Peyer's patch (tissue), 4 donors: ENCODE measurements at places on chromosomes 13 and 19. TPM values are rescaled to one million over a fixed set of nuclear protein-coding genes. Genes with fewer than 3 reads are reported as not detected.

DNA sequence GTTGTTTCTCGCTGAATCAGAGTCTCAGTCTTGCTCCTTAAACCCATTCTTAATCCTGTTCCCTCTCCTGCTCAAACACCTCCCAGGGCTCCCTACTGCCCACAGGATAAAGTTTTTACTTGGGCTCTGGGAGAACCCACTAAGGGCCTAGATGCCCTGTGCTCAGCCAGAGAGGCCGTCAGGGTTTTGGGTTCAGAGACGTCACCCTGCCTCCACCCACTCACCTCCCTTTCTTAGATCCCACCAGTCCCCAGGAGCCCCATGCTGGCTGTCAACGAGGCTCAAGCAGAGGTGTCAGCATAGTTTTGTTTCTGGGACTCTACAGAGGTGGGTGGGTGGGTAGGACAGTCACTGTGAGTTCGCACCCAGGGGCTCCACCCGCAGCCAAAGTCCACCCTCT, 15.5 kb upstream of the CYP4F2 start:
- no peaks in the 10 kb centered on the region for H3K36me3 ChIP-seq
- DNase-seq: no peak
- H3K4me1 ChIP-seq: no peaks in the 10 kb centered on the region
- H3K27ac ChIP-seq: no peak overlapping the region
- H3K27me3 ChIP-seq: no peaks in the 10 kb centered on the region
- H3K4me3 ChIP-seq: no peak overlapping the region

DNA sequence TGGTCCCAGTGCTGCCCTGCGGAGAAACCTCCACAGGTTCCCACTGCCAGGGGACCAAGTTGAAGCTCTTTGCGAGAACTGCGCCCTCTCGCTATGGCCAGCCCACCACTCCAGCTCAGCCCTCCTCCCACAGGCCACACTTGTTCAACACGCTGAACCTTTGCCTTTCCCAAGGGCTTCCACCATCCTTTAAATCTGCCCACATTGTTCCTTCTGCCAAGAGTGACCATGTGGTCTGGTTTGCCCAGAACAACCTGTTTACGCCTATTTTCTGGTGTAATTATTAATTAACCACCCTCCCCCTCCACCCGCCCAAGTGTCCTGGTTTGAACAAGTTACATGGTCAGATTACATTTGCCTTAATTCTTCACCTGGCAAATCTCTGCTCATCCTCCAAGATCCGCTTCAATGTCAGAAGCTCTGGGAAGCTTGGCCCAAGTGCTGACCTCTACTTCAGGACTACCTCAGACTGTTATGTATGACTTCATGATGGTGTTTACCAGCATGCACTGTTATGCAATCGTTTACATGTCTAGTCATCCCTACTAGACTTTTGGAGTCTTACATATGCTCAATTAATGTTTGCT, 12.0 kb upstream of the USP12 start:
- H3K4me3 ChIP-seq: no peak overlapping the region
- no peaks in the 10 kb centered on the region for H3K27me3 ChIP-seq
- H3K27ac ChIP-seq: no peak overlapping the region

DNA sequence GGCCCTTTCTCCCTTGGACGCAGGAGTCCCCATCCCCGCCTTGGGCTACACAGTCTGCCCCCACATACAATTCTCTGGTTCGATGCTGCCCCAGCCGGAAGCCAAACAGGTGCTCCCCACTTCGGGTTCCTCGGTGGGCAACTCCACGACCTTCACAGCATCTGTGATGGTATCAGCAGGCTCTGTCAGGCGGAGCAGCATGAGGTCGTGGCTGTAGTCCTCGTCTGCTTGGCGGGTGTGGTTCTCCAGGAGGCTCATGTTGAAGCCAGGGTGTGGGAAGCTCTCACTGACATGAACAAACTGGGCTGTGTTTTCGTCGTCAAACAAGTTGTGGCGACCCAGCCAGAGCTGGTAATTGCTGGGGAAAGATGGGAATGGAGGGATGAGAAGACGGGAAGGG, 3.5 kb downstream of the KLK1 start:
- peak overlapping the region; percentile 44 for H3K4me3 ChIP-seq
- no peaks in the 10 kb centered on the region for H3K36me3 ChIP-seq
- peak; percentile 56 for DNase-seq

- H3K4me1 ChIP-seq: no peaks in the 10 kb centered on the region
- no peaks in the 10 kb centered on the region for H3K27me3 ChIP-seq
- DNase-seq: no peak
- H3K27ac ChIP-seq: no peak overlapping the region
- no peaks in the 10 kb centered on the region for H3K36me3 ChIP-seq
- H3K4me3 ChIP-seq: no peak overlapping the region
These were observed 20.1 kb downstream of the COL4A2 start for GRCh38 chr13:110327051-110327721.

GRCh38 chr13:49494645-49495044, 1.1 kb upstream of the PHF11 start:
- no peaks in the 10 kb centered on the region for H3K4me1 ChIP-seq
- no peaks in the 10 kb centered on the region for H3K36me3 ChIP-seq
- H3K27me3 ChIP-seq: no peaks in the 10 kb centered on the region

DNA sequence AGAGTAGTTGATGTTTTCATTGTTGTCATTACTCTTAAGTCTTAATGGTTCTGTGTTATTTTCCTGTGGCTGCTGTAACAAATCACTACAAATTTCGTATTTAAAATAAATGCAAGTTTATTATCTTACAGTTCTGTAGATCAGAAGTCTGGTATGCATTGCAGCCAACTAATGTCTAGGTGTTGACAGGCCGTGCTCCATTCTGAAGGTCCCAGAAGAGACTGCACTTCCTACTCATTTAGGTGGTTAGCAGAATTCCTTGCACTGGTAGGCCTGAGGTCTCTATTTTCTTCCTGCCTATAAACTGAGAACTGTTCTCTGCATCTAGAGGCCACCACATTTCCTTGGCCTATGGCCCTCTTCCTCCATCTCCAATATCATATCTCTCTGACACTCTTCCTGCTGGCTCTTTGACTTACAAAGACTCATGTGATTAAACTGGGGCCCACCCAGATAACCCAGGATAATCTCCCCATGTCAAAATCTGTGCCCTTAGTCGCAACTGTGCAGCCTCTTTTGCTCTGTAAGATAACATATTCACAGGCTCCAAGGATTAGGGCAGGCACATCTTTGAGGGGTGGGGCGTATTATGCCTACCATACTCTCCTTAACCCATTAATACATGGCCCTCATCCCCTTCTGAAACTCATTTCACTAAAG, 468.4 kb downstream of the FOXO1 start:
- H3K27me3 ChIP-seq: no peaks in the 10 kb centered on the region
- no peak overlapping the region for H3K27ac ChIP-seq

DNA sequence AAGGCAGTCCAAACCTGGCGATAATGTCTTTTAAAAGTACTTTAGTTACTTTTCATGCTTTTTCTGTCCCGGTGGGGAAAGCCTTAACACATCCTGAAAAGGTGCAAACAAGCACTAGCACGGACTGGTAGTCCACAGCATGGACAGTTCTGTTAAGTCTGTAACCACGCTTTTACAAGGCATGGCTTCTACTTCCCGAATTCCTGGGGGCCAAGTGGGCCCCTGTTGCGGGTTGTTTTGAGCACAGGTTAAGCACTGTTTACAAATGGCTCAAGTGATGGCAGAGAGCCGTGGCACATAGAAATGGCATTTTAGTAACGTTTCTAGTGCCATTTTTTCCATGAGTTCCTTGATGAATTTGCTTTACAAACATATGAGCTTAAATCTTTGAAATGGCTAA, 37.6 kb downstream of the ZNF493 start:
- no peaks in the 10 kb centered on the region for H3K27me3 ChIP-seq
- DNase-seq: no peak
- H3K36me3 ChIP-seq: no peaks in the 10 kb centered on the region
- H3K4me3 ChIP-seq: no peak overlapping the region

- no peaks in the 10 kb centered on the region for H3K4me1 ChIP-seq
- DNase-seq: no peak
- H3K36me3 ChIP-seq: no peaks in the 10 kb centered on the region
These were observed 59.9 kb upstream of the KCTD15 start for GRCh38 chr19:33736787-33737186.

- H3K27me3 ChIP-seq: no peaks in the 10 kb centered on the region
- no peak for DNase-seq
- no peak overlapping the region for H3K4me3 ChIP-seq
- no peaks in the 10 kb centered on the region for H3K36me3 ChIP-seq
- no peak overlapping the region for H3K27ac ChIP-seq
These were observed 162.4 kb downstream of the FOXO1 start for GRCh38 chr13:40503966-40504591.

- DNase-seq: no peak
- no peaks in the 10 kb centered on the region for H3K4me1 ChIP-seq
- peak overlapping the region; percentile 83 for H3K27ac ChIP-seq
- H3K4me3 ChIP-seq: no peak overlapping the region
- H3K36me3 ChIP-seq: no peaks in the 10 kb centered on the region
- no peaks in the 10 kb centered on the region for H3K27me3 ChIP-seq
These were observed 13.4 kb downstream of the RUBCNL start for GRCh38 chr13:46373623-46374022.

- peak; percentile 94 for DNase-seq
- no peaks in the 10 kb centered on the region for H3K27me3 ChIP-seq
- peak overlapping the region; percentile 86 for H3K4me3 ChIP-seq
These were observed 1.4 kb downstream of the CAPNS1 start for GRCh38 chr19:36141039-36141927.

- no peak overlapping the region for H3K27ac ChIP-seq
- no peak for DNase-seq
- H3K4me1 ChIP-seq: no peaks in the 10 kb centered on the region
- no peaks in the 10 kb centered on the region for H3K27me3 ChIP-seq
- no peaks in the 10 kb centered on the region for H3K36me3 ChIP-seq
These were observed 281.3 kb downstream of the KLF5 start for GRCh38 chr13:73340069-73340468.

GRCh38 chr13:46387064-46387851, at the start of gene RUBCNL:
Gene RUBCNL (minus strand): TSS chr13:46387252. CDS start chr13:46372475, 14,777 bp downstream.
- no peaks in the 10 kb centered on the region for H3K27me3 ChIP-seq
- H3K27ac ChIP-seq: peak within 1 kb of the TSS; percentile 46
- DNase-seq: peak; percentile 86
- H3K4me1 ChIP-seq: peaks cover 4% of the 10 kb centered on the region

The ZNF471 gene
- total RNA-seq: 2.0 TPM

The CBLC gene
- 197 TPM for total RNA-seq

The HMGB1 gene
- 153 TPM for total RNA-seq

The PRR12 gene
- 25.7 TPM for total RNA-seq

The RNF113B gene
- not detected for total RNA-seq
